ENCODE measurements at places on chromosomes 6 and 20. TPM values are rescaled to one million over a fixed set of nuclear protein-coding genes. Genes with fewer than 3 reads are reported as not detected.

Gene CALHM6
- not detected for total RNA-seq

Gene PDRG1
- total RNA-seq, result 12.2 TPM

Gene ANKRD66
- total RNA-seq, result not detected

Gene ZC3H12D
- not detected for total RNA-seq

Gene FNDC1
- not detected for total RNA-seq

Gene ZNF133
- 25.3 TPM for total RNA-seq

Data from MCF 10A (cell line).